ENCODE measurements at places on chromosomes 3 and 15.

DNA sequence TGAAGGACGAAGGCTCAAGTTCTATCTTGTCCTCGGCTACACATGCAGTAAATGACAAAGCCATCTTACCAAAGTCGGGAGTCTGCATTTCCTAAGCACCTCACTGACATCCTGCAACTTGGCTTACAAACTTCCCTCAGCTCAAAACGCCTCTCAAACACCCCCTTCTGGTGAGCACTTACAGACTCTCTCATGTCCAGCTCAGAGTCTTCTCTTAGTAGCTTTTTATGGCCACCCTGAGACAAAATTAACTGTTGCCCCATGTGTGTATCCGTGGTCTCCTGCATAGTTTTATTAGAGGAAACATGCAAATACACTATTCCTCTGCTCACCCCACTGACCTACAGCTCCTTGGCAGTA lies 819.7 kb downstream of the FHIT start:
- DNase-seq = no peak

DNA sequence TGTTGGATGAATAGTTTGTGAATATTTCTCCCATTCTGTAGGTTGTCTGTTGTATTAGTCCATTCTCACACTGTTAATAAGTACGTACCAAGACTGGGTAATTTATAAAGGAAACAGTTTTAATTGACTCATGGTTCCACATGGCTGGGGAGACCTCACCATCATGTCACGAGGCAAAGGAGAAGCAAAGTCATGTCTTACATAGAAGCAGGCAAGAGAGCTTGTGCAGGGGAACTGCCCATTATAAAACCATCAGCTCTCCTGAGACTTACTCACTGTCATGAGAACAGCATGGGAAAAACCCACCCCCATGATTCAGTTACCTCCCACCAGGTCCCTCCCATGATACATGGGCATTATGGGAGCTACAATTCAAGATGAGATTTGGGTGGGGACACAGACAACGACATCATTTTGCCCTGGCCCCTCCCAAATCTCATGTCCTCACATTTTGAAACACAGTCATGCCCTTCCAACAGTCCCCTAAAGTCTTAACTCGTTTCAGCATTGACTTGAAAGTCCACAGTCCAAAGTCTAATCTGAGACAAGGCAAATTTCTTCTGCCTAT lies 133.2 kb downstream of the LMLN start:
- DNase-seq = no peak

DNA sequence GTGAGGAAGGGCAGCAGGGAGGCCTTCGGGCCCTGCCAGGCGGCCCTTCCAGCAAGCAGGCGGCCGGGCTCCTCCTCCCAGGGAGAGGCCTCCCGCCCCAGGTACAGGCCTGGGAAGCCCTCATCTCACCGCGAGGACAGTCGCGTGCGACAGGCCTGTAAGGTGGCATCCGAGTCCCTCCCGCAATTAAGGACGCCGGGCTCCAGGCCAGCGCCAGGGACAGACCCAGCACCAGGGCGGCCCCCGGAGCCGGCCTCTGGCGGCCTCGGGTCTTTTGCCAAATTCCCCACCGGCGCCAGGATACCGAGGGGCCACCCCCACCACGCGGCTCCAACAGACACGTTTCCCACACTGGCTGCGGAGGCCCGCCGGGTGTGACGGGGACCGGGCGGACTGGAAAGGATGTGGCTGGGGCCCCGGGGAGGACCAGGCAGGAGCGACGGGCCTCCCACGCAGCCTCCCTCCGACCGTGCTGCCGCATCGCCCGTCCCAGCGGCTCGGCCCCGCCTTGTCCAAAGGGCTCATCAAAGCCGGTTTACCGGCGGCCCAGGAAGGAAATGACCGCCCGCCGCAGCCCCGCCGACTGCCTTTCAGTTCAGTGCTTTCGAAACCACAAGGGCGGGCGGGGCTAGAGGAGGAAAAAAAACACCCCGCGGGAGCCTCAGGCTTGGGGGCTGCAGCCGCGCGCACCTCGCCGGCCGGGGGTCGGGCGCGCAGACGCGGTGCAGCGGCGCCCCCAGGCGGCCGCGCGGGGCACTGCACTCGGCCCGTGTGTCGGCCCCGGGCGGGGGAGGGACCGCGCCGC lies 11.3 kb downstream of the XXYLT1 start:
- peak; percentile 90 for DNase-seq

GRCh38 chr15:47932951-47933641 lies 187.7 kb upstream of the SLC24A5 start:
- no peak for DNase-seq

Measured in activated CD4-positive, alpha-beta memory T cell treated with anti-CD3 and anti-CD28 coated beads for 36 hours (primary cell).